ENCODE measurements at places on chromosomes 7 and 10.

GRCh38 chr10:117550076-117550475, 7.5 kb downstream of the EMX2 start:
- DNase-seq, result no peak

- no peak for DNase-seq
Observed at GRCh38 chr10:43181146-43181545, 42.9 kb downstream of the CSGALNACT2 start.

DNA sequence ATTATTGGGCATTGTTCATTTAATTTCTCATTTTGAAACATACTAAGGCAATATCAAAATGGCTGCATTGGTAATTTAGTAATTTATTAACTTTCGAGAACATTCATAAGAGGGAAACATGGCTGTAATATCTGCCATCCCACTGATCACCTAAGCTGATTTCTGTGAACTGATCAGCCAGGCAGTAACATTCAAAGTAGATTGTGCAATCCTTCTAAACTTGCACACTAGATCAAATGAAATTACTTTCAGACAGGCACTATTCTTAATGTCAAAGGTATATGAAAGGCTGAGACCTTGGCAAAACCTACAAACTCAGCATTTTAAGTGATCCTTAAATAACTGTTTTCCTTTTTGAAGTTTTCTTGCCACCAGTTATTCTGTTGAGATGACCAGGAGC, 290.7 kb downstream of the CACNA2D1 start:
- DNase-seq, result no peak

DNA sequence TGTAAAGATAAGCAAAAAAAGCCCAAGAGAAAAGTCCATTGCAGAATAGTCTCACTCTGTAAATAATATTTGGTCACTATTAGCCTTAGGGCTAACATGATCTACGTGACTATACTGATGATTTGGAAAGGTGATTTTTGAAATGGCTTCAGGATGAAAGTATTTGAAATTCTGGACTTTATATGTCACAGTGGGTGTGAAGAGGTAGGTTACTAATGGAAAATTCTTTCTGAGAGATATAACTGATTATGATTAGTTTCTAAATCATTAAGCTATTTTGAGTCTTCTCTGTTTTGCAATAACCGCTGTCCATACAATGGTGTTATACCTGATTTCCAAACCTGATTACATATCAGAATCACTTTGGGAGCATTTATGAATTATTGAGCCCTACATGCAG, 20.1 kb upstream of the HBP1 start:
- no peak for DNase-seq

GRCh38 chr10:59913547-59914237, 7.3 kb upstream of the CCDC6 start:
- no peak for DNase-seq

- no peak for DNase-seq
Observed at GRCh38 chr7:32479574-32480200, 10.5 kb downstream of the LSM5 start.

GRCh38 chr10:132746801-132747625, 38.9 kb downstream of the NKX6-2 start:
- no peak for DNase-seq

GRCh38 chr7:98968621-98969020, 90.3 kb downstream of the TRRAP start:
- no peak for DNase-seq

DNA sequence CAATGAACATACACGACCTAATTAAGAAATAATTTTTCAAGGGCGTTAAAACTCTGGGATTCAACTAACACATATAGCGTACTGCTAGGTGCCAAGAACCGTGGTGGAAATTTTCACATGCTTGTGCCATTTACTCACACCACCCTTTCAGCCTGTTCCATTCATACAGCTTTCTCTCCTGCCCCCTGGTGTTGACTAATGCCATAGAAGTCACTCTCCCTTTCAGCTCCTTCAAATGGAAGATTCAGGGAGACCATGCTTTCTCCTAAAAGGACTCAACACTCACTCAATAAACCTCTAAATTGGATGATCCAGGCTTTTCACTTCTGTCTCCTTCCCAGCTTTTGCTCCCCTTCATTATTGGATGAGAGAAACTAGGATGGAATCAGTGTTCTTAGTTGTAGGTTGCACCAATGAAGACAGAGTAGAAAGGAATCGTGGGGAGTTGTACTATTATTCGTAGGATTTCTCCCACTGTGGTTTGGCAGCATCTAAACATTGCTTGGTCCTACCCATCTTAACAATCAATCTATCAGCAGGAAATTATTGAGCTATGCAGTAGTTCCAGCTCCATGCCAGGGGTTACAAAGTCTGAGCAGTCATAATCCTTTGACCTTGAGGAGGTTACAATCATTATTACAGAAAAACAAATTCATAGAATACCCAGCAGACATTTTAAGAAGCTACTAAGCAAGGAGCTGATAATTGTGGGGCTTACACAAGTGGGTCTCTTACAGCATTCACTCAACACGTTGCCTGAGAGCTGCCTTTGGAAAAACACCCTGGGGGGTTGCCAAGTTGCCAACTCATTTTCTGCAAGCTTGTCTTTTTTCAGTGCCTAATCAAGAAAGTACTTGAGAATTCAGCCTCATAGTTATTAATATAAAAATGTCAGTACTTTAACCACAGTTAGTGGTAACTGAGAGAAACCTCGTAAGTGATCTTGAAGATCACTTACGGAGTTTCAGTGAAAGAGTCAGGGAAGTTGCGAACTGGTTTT, 2.8 kb upstream of the PPP1R3C start:
- no peak for DNase-seq

DNA sequence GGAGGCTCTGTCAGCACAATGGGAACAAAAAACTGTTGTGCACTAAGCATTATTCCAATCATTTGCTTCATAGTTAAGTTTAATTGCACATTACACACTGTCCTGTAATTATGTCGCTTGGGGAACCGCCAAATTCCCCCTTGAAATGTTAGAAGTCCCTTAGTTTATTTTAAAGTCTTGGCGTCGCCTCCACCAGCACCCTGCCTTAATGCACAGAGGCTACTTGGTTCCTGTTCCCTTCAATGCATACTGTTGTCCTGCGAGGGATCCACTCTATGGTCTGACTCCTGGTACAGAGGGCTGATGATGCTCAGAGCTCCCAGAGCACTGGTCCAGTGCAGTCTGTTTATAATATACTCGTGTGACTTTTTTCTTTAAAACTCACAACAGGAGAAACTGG, 330.7 kb downstream of the ELMO1 start:
- no peak for DNase-seq

DNA sequence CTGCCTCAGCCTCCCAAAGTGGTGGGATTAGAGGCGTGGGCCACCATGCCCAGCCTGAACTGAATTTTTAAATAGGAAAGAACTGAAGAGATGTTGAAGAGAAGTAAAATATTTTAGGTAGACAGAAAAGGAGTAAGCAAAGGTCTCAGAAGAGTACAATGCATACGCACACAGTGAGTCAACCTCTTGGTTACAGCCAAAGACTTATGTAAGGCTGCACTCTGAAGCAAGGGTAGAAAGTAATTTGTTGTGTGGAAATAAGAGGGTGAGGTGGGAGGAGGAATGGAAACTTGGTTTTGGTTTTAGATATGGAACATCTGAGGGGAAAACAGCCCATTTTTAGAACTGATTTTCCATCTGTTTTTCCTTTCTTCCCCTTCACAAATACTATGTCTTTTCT, 17.6 kb downstream of the KRIT1 start:
- no peak for DNase-seq

DNA sequence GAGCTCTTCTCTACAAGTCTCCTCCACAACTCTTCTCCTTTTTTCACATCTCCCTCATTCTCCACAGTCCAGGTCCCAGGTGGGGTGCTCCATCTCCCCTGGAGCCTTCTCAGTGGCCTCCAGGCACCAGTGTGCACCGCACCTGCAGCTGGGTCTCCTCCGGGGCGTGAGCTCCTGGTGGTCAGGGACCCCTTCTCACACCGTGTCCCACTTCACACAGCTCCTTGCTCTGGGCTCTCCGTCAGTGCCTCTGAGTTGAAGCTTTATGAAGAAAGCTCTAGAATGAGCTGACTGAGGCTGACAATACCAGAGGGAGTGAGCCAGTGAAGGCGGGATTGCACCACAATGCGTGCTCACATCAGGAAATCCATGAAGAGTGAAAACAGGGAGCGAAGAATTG, 290.2 kb downstream of the DNAJB6 start:
- no peak for DNase-seq

- peak; percentile 4 for DNase-seq
Observed at GRCh38 chr10:27223964-27224363, 16.6 kb downstream of the ACBD5 start.

DNA sequence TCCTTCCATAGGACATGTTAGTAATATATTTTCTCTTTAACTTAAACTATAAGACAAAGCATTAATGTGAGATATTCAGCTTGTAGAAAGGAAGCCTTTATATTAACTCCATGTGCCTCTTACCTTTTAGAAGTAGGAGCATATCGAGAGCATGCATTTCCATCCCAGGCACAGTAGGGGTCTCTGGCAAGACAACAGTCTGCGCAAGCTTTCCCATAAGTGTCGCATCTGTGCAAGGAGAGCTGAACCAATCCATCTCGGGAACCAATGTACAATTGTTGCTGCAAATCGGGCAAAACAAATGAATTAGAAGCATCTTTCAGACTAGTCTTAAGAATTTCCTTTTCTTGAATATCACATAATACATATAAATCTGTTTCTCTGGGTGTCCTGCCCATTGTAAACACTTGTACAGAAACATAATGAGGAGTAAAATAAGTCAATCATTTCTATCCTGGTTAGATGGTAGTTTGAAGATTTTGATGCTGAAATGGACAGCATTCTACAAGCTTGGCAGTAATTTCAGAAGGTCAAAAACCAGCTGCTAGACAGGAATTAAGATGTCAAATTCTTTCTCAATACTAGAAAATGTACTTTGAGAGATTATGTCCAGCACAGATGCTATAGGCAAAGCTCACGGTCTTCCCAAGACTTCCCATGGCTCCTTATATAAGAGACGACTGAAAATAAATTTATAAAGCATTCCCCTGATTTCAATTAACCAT, 171.8 kb downstream of the SEMA3D start:
- DNase-seq, result no peak

GRCh38 chr7:30157204-30157603, 22.4 kb downstream of the MTURN start:
- DNase-seq, result no peak

- no peak for DNase-seq
Observed at GRCh38 chr10:77590344-77591237, 47.0 kb downstream of the KCNMA1 start.

- DNase-seq, result no peak
Observed at GRCh38 chr10:108445746-108446145, 1281.2 kb upstream of the SORCS1 start.

GRCh38 chr10:126080291-126080825, 184.0 kb downstream of the FANK1 start:
- no peak for DNase-seq

DNA sequence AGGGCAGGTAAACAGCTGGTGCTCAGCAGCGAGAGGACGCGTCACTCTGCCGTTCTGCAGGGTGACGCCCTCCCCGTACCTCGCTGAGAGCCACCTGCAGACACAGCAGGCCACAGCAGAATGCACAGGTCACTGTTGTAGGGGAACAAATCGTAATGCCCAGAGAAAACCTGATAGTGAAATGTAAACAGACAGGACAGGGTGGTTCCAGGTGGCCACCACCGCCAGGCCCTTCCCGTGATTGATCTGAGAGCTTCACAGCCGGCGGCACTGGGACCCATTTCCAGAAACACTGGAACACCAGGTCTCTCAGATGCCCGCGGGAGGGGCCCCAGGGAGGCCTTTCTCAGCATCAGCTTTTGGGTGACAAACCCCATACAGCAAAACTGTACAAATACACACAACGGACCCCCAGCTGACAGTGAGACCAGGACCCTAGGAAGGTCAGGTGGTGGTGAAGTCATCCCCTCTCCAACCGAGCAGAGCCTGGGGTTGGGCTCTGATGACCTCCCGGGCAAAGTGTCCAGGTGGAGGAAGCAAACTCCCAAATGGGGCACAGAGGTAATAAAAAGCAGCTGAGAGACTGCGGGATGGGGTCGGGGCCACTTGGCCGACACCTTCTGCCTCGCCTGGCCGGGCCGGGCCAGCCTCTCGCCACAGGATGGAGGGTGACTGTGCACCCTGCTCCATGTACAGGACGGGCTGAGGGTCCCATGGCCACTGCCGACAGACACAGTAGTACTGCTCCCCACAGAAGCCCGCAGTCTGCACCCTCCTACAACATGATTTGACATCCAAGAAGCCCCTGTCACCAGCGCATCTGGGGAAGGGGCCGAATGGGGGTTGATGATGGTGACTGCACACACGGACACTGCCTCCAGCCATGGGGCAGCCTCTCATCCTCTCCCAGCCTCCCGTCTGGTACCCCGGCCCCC, 4.6 kb downstream of the BHLHA15 start:
- DNase-seq, result no peak

DNA sequence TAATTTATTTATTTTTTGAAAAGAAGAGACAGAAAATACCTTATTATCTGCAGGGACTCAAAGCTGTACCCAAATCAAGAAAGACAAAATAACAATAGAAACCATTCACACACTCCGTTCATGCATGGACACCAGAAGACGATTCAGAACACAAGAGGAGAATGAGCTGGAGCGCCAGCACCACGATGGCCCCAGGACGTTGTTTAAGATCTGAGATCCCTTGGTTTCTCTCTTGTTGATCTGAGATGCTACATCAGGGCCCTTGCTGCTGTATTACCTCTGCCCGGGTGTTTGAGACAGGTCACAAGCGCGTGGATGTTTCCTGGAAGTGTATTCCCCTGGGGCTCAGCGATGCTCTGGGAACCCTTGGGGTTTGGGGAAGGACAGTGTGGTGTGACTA, 46.8 kb downstream of the CHST3 start:
- DNase-seq, result no peak

GRCh38 chr10:59310324-59310914, 51.9 kb downstream of the FAM13C start:
- no peak for DNase-seq

GRCh38 chr10:98924526-98924925, 311.1 kb downstream of the HPSE2 start:
- no peak for DNase-seq

- no peak for DNase-seq
Observed at GRCh38 chr10:87829986-87830729, 12.1 kb upstream of the ATAD1 start.

GRCh38 chr7:68707958-68708357, 890.3 kb upstream of the AUTS2 start:
- no peak for DNase-seq

DNA sequence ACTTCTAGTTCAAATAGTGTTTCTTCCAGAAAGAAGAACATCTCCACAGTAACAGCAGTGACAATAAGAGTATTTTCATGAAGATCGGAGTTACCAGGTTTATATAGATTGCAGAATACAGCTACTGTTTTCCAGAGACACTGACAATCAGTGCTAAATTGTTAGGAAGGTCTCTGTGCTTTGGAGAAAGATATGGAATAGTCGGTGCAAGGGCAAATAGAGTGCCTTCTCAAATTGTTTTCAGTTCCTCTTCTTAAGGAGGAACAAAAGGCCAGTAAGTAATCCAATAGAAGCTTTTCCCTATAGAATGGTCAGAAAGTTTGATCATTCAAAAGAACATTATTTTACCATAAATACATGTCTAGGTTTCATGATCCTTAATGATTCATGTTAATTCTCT, 2.6 kb upstream of the KIAA1217 start:
- no peak for DNase-seq

All from stimulated activated CD8-positive, alpha-beta memory T cell treated with anti-CD3 and anti-CD28 coated beads, Interleukin-7, amount 100 ng/mL, for 4 hours (primary cell).